ENCODE measurements at places on chromosomes 5 and 9.

DNA sequence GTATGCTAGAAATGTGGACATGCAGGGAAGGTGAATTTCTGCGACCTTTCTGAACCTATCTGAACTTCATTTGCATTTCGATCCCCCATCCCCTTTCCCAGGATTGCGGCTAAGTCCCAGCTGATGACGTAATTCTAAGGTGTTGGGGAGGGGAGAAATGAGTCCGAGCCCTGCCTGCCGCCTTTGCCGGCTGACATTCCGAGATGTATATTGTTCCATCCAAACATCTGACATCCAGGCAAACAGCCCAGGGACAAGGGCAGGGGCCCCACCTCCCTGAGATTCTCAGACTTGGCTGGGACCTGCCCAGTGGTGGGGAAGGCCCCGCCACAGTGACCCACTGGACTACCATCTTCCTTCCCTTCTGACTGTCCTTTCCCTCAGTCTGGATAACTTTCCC lies 494.6 kb downstream of the ENC1 start:
- DNase-seq = no peak

- DNase-seq = no peak
Measured at GRCh38 chr5:157187046-157187754, 6.6 kb downstream of the ITK start.

DNA sequence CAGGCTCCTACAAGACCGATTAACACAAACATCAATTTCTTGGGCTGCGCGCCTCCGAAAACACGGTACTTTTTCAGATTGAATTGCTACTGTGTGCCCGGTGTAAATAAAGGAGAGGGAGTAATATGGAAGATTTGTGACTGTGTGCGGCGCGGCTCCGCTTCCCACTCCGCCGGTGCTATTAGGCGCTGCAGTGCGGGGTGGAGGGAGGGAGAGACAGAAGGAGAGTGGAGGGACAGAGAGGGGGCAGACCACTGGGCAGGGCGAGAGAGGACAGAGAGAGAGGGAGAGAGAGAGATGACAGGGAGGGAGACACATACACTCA lies 24.7 kb upstream of the RNU6ATAC start:
- no peak for DNase-seq

DNA sequence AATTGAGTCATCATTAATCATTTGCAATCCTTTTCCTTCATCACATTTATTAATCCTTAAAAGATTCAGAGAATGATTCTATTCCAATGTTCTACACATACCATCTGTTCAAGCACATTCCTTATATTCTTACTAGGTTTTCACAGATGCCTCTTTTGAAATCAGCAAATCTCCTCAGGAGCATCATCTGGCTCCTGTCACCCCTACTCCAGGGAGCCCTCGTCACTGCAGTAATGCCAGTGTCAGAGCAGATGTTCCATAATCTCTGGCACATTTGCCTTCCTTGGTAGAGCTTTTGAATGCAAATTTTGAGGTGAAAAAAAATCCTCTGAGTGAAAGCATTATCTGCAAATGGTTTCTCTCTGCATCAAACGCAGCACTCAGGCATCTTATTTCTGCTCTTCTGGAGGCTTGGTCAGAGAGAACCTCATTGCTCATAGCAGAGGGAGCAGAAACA lies 7.6 kb upstream of the KCNV2 start:
- DNase-seq = no peak

DNA sequence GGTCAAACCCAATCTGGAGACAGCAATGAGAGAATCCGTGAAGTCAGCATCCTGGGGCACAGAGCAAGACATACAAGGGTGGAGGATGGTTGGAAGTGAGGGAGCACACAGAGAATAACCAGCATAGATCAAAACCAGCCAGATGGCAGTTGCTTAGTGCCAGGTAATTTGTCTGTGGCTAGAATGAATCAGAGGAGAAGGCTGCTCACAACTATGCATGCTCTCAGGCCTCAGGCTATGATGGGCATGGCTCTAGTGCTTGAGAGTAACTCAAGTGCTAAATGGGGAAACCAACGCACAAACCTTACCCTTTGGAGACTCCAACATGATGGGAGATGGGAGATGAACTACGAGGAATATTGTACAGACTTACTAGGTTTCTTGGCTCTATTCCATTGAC lies 160.8 kb downstream of the DMRT2 start:
- DNase-seq = no peak

DNA sequence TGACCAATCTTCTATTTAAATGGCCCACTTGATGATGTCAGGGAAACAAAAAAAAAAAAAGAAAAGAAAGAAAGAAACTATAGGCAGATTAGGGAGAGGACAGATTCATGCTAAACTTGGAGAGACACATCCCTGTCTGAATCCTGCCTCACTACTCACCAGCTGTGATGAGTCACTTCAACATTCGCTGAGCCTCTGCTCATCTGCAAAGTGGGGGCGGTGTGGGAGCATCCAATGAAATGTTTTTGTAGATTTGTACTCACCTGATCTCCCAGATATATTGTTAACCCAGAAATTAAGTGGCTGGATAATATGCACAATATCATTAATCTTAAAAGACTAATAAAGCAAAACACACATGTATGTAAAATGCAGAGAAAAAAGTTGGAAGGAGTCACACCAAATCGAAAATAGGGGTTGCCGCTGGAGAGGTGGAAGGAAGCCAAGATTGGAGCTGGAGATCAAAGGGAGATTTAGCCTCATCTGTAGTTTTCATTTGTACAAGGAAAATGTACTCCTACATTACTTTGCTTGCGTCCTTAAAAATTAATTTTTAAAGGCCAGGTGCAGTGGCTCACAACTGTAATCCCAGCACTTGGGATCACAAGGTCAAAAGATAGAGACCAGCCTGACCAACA lies 17.0 kb upstream of the ERGIC1 start:
- DNase-seq = no peak

DNA sequence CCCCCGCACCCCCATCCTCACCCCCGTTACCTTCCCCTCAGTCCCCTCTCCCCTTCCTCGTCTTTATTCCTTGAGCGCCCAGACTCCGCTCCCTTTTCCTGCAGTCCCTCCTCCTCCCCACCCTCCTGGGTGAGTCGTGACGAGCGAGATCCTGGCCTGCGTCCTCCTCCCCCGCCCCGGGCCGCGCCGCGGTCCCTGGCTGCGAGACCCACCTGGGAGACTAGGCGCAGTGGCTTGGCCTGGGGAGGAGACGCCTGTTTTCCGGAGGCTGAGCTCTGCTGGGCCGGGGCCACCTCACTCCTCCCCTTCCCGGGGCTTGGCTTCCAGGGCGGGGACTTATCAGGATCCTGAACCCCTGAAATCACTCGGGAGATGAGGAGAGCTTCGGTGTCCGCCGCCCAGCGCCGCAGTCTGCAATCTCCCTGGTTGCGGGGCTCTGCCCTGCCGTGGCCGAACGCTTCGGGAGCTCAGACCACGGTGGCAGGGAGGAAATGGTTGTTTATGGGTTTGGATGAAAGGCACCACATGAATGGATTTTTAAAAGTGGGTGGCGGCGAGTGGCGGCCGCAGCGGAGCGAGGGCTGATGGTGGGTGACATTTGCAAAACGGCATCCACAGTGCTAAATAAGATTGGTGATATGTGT lies 984 bp downstream of the STXBP1 start:
- DNase-seq = peak; percentile 45

- no peak for DNase-seq
Measured at GRCh38 chr9:121744687-121745395, 93.4 kb downstream of the DAB2IP start.

- DNase-seq = peak; percentile 29
Measured at GRCh38 chr9:89553451-89554010, 51.3 kb upstream of the GADD45G start.

DNA sequence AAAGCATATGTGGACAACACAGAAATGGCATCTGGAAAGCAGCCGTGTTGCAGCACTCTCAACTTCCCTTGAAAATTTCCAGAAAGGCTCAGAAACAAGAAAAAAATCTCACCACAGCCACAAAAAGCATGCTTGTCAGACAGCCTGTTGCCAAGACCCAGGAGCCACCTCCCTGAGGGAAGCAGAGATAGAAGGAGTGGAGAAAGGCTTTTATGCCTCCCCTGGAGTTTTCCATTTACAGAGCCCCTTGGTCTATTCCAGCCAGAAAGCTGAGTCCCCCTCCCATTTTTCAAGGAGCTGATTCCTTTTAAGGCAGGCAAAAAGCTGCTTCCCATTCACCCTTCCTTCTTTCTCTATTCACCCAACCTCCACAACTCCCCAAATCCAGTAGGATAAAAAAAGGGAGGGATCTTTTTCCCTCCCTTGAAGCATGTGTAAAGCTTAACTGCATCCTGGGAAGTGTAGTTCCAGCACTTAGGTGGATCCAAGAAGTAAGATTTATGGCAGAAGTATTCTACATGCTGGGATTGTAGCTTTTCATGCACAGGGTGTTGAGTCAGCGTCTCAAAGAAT lies 37.1 kb upstream of the PALM2AKAP2 start:
- no peak for DNase-seq

GRCh38 chr5:151182524-151182900 lies 24.9 kb upstream of the ANXA6 start:
- DNase-seq = no peak

GRCh38 chr5:76521240-76521758 lies 101.9 kb downstream of the F2RL2 start:
- no peak for DNase-seq

DNA sequence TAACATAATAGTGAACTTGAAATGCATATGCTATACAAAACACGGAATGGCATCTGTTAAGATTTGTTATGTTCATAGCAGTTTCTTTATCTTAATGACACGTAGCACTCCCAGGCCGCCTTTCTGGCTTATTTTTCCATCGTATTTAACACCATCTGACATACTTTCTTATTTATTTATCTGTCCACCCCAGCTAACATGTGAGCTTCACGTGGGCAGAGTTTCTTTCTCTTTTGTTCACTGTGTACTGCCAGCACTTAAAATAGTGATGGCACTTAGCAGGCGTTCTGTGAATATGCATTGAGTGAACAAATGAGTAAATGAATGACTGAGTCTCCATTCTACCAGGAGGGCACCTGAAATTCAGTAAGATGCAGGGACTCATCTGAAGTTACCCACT lies 29.4 kb upstream of the SYNPO start:
- DNase-seq = no peak

GRCh38 chr9:2332663-2333062 lies 288.9 kb upstream of the VLDLR start:
- DNase-seq = no peak

DNA sequence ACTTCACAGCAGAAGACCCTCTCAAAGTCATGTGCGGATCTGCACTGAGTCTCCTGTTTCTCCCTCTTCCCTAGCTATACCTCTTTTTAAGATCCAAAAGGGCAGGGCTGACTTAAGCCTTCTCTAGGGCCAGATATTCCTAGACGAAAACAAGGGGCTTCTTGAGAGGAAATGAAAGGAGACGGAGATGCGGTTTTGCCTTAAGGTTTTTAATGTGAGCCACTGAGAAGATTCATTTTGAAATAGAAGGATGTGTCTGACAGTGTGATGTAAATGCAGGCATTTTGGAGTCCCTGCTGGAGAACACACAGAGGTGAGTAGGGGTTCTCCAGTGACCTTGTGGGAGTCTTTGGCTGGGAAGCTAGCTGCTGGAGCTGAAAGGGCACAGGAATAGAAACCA lies 15.6 kb upstream of the IL12B start:
- no peak for DNase-seq

GRCh38 chr9:117485176-117485575 lies 70.3 kb upstream of the ASTN2 start:
- DNase-seq = no peak

DNA sequence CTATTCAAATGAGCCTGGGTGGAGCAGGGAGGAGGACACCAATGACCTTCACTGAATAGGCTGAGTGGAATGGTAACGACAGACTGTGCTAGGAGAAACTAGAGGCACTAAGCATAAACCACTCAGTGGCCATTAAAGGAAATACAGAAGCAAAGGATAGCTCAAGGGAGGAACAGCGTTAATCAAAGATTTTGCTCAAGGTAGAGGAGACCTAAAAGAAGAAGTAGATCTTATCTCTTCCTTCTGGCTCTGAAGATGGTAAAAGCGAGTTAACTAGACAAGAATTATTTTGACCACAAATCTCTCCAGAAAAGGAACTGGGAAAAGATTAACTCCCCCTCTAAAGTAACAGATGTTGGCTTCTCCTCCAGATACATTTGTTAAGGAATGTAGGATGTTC lies 299.6 kb downstream of the EPB41L4A start:
- DNase-seq = no peak

DNA sequence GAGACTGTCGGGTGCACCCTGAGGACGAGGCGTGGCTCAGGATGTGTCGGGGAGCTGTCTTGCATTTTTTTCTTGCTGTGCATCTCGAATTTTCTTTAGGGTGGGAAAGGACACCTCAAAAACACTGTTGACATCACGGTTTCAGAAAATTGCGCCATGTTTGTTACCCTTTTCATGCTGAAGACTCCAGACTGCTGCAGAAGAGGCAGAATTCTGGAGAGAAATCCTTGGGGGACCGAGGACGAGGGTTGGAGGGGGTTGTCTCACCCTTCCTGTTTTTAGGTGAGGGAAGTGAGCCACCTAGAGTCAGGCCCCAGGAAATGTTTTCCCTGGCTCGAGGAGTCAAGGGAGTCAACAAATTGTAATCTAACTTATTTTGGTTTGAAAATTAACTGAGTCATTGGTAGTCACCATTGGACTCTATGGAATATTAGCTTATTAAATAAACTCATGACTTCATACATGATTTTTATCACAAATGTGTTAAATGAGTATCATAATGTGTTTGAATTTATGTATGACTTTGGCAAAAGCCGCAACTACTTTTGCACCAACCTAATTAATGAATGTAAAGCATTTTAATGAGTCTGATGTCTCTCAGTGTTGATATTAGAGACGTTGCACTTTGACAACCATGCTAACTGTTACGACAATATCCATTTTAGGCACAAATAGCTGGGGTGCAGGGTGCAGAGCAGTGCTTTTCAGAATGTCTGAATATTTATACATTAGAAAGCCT lies 724 bp upstream of the LYSMD3 start:
- DNase-seq = peak; percentile 67

- no peak for DNase-seq
Measured at GRCh38 chr9:72633966-72634365, 112.6 kb downstream of the TMC1 start.

DNA sequence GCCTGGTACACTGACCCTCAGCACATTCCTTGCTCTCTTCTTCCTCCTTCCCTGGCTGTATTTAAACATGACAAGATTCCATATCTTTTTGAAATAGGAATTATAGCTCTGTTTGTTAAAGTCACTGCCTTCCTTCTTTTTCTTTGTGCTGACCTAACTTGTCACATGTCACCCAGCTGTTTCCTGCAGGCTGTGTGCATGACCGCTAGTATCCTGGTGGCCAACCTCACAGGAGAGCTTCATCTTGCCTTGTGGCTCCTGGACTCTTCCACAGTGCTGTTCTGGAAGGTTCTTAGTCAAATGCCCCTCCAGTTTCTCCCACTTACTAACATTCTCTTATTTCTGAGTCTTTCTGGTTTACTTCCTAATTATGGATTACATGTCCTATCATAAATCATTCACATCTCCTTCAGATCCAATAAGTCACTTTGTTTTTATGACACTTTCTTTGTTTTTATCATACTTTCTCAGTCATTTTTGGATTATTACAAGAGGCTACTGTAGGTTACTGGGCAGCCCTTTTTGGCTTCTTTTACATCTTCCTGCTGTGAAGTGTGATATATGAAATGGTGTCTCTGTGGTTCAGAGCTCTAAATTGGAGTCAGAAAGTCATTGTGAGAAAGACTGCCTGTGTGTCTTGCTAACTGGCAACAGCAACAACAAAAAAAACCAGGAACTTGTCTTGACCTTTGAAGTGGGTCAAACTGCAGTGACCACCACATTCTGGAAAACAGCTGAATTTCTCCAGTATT lies 463.6 kb upstream of the DAP start:
- no peak for DNase-seq

Data from NCI-H1105 treated with DMSO at 0.1 percent for 48 hours (cell line).